NCI-H524 treated with DMSO at 0.1 percent for 48 hours (cell line): ENCODE measurements at places on chromosomes 12 and 14.

DNA sequence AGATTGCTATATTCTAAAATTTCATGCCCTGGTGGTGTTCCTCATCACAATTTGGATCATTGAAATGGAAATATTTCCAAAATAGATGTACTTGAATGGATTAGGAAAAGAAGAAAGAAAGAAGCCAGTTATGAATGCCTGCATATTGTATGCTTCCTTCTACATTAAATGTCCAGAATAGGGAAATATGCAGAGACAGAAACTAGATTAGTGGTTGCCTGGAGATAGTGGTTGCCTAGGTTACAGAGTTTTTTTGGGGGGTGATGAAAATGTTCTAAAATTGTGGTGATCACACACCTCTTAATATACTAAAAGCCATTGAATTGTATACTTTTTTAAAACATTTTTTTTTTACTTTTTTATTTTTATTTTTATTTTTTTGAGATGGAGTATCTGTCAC lies 18.0 kb downstream of the TUBA1A start:
- no peak for DNase-seq

- DNase-seq = no peak
These were observed 1120.8 kb upstream of the TMEM132C start for GRCh38 chr12:127145929-127146789.

DNA sequence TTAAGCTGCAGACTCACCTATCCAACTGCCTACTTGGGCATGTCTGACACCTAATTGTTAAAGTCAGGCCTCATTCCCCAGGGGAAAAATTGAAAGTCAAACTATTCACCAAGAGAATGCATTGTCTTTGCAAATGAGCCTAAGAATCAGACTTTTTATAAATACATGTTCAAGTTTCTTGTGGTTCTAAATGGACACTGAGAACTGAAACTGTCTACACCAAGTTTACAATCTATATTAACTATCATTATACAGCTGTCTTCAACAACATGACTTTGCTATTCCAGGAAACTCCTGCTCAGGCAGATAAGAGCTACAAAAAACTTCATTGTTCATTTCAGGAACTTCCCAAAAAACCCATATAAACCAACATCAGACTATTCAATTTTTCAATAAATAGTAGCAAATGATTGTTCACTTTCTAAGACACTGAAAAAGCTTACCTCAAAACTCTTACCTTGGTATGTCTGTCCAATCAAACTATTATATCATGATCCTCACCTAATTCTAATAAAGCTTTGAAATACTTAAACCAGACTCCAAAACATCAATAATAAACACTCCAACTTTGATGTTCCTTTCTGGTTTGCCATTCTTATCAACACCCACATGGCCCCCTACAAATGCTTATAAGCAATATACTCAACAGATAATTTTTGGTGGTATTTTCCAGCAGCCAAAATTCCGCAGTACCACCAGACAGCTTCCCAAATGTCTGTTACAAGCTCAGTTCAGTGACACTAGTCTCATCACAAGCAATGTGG lies 24.2 kb downstream of the CDK17 start:
- no peak for DNase-seq

DNA sequence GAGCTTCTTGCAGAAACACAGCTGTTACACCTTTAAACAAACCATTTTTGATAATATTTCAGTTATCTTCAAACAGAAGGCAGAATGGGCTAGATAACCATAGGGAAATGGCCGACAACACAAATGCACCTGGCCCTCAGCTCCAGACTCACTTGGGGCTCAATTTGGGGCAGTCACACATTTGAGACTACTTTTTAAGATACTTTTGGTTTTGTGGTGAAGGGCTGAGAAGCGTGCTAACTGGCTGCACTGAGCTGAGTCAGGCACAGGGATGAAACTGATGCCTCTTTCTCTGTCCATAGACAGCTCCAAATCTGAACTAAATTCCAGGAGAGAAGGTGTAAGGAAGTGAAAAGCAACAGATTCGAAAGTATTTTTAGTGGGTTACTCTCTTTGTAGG lies 18.5 kb upstream of the GRIP1 start:
- no peak for DNase-seq

GRCh38 chr12:47286676-47287075 lies 206.9 kb upstream of the AMIGO2 start:
- no peak for DNase-seq

DNA sequence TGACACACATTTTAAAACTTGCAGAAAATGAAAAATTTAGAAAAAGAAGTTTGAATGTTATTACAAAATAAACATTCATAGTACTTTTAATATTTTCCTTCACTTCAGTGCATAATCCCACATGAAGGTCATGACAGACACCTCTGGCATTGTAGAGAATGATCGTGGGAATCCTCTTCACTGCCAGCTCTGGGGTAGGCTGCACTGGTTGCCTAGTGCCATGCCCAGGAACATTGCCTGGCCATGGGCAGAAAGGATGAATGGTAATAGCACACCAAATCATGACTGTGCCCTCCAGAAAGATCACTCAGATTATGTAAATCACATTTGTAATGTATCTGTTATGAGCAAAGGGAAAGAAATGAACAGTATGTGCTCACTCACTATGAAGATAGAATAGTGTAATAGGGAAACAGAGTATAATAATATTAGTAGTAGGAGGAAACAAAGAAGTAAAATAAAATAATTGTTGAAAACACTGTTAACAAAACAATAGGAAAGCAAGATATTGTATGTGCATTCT lies 161.6 kb downstream of the PLCZ1 start:
- no peak for DNase-seq

- DNase-seq = no peak
These were observed 97.3 kb downstream of the DERA start for GRCh38 chr12:16008421-16008824.

DNA sequence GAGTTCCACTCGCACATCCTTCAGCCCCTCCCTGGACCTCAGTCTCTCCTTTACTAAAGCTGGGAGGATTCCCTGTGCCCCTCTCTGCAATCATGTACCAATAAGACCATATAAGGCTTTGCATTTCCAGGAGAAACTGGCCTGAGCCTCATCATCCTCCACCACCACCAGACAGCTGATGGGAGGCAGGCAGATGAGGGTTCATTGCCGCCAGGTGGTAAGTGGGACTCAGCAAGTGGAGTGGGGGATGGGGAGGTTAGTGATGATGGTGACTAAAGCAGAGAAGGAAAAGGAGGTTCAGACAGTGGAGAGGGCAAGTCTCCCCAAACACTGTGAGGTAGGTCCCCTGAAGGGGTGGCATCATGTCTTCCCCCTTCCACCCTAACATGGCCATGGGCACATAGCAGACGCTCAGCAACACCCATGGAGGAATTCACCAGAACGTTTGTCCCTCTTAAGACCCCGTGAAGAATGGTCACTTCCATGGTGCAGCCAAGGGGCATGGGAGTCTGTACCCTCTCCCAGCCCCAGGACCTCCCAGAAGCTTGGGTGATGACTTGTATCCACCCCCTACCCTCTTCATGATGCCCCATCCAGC lies 4.5 kb upstream of the TNFRSF1A start:
- DNase-seq = no peak

- no peak for DNase-seq
These were observed 62.2 kb downstream of the MBIP start for GRCh38 chr14:36258241-36258640.

GRCh38 chr12:75644472-75645072 lies 133.2 kb upstream of the KRR1 start:
- no peak for DNase-seq

- no peak for DNase-seq
These were observed 34.3 kb upstream of the GAS2L3 start for GRCh38 chr12:100539202-100539601.

DNA sequence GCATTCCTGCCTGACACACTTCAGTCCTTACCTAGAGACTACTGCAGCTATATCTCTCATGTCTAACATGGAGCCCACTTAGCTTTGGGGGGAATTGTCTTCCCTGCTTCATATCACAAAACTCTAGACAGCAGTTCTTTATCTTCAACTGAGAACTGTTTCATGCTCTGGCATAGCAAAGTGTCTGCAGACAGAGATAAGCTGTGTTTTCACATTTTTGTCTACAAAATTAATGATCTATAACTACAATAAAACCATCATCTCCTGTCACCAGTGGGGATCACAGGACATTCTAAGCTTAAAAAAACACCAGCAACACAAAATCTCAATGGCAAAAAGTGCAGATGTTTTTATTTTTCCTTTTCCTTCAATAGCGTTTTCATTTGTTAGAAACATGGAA lies 137.1 kb upstream of the VRK1 start:
- no peak for DNase-seq

- DNase-seq = no peak
These were observed 344.6 kb upstream of the MGAT4C start for GRCh38 chr12:86600664-86601231.

DNA sequence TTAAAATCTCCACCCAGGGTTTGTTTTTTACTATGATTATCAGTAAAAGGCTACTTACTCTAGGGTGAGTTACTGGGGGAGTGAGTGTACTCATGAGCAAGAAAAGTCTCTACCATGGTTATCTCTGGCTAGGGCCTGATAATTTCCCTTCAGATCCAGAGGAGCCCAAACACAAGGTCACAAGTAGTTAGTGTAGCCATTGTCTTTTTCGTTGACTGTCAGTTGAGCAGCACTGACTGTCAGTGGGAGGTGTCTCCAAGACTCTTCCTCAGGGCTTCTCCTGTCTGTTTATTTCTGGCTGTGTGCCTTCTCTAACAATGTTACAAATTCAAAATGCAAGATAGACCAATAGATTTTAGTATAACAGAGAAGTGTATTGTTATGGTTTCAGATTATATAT lies 181.2 kb upstream of the MIS18BP1 start:
- no peak for DNase-seq

- no peak for DNase-seq
These were observed 91.5 kb downstream of the UNC79 start for GRCh38 chr14:93522221-93522620.

- DNase-seq = no peak
These were observed 2.6 kb downstream of the SMIM41 start for GRCh38 chr12:52082026-52082668.

GRCh38 chr12:128611736-128612135 lies 212.0 kb downstream of the SLC15A4 start:
- no peak for DNase-seq

DNA sequence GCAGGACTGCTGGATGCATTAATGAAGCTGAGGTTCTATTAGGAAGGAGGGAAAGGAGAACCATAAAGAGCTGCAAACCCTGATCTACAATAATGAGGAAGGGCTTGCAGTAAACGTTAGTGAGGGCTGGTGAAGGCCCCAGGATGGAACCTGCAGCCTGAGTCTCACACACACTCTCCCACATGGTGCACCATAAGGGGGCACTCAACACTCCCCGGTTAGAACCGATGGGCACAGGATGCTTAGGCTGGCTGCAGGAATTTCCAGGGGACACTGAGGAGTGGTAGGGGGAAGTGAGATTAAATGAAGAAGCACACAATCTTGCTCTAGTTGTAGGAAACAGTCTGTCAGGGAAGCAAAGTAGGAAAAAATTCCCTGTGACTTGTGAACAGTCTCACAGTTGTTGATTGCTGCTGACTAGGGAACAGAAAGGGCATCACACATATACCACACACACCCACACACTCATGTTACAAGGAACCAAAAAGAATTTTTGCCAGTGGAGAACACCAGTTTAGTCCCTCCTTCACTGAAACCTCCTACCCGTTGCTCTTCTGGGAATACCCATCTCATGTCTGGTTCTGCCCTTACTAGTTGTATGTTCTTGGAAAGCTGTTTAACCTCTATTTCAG lies 56.2 kb upstream of the FERMT2 start:
- no peak for DNase-seq

DNA sequence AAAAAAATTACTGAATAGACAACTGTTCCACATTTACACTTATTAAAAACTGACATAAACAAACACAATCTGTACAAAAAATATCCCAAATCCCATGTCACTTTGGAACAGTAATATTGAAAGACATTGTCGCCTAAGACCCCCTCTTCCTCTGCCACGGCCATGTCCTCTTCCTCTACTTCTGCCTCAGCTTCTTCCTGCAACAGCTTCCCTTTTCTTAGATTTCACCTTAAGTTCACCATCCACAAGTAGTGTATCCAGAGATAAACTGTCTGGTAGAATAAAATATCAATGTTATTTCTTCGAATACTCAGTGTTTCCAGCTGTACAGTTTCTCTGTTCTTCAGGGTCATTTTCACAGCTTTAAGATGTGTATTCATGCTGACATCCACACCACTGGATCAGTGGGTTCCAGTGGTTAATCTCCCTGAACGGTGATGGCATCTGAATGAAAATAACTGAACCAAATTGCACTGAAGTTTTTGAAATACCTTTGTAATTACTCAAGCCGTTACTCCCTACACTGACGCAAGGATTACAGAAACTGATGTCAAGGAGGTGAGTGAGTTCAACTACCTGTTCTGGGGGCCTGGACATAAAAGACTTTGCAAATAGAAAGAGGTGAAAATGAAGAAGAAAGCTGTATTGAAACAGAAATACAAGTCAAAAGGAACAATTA lies 208.5 kb downstream of the C12orf50 start:
- no peak for DNase-seq

DNA sequence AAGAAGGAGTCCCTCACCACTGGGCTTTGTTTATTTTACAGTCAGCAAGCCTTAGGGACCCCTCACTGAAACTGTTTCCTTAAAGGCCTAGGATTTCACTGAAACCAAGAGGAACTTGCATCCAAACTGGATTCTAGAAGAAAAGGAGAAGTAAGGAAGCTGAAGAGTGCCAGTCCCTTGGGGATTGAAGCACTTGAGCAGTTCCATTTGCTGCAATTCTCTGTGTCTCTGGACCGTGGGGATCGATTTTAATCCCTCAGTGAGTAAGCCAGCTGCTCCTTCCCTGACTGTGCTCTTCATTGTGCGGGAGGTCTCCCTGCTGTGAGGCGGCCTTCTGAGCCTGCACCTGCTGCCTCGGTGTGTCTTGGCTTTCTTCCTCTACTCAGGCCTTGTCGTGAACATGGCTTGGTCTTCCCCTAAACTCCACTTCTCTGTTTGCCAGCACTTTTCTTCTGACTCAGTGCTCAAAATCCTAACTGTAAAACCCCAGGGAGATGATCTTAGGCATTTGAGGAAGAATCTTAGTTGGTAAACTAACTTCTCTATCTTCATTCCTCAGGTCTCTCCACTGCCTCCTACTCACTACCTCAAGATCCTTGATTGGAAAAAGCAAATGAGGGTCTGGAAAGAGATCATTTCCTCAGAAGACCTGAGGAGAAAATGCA lies 132.6 kb downstream of the SLC38A6 start:
- peak; percentile 91 for DNase-seq

DNA sequence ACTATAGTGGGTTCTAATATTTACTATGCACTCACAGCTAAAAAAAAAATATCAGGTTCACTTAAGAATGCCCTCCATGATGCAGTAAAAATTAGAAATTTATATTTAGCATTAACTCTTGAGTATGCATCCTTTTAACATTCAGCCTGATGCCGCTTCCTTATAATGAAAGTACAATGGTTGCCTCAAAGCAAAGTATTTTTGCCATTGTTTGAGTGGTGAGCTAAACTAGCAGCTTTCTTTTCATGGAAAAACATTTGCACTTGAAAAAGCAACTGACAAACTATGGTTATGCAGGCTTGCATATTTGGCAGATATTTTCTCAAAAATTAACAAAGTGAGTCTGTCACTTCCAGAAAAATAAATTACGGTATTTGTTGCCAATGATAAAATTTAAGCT lies 188.6 kb downstream of the SLC6A15 start:
- no peak for DNase-seq
